ENCODE measurements at places on chromosomes 16 and 17. TPM values are rescaled to one million over a fixed set of nuclear protein-coding genes. Genes with fewer than 3 reads are reported as not detected.

P2RX1 gene
- not detected for total RNA-seq

COL1A1 gene
- total RNA-seq: not detected

KCNJ18 gene
- total RNA-seq: not detected

PRRT2 gene
- 0.11 TPM for total RNA-seq

TP53TG3B gene
- total RNA-seq: not detected

GAST gene
- total RNA-seq: not detected

CAPNS2 gene
- total RNA-seq: not detected

SPIRE2 gene
- total RNA-seq: 13.3 TPM

CLDN6 gene
- total RNA-seq: 7.6 TPM

PIK3R5 gene
- not detected for total RNA-seq

PRR35 gene
- not detected for total RNA-seq

ENPP7 gene
- 2.2 TPM for total RNA-seq

AXIN2 gene
- 58.6 TPM for total RNA-seq

BRICD5 gene
- total RNA-seq: 1.7 TPM

KRT222 gene
- not detected for total RNA-seq

DYNLL2 gene
- total RNA-seq: 29.0 TPM

PTX4 gene
- total RNA-seq: not detected

CDRT4 gene
- 1.9 TPM for total RNA-seq

CCL18 gene
- not detected for total RNA-seq

GCGR gene
- 0.13 TPM for total RNA-seq

CDH16 gene
- 3.2 TPM for total RNA-seq

AGRP gene
- total RNA-seq: not detected

NOTUM gene
- total RNA-seq: 160 TPM

C16orf89 gene
- total RNA-seq: 0.97 TPM

PHAF1 gene
- 48.3 TPM for total RNA-seq

TP53TG3C gene
- total RNA-seq: not detected

KRTAP3-2 gene
- not detected for total RNA-seq

KRT27 gene
- not detected for total RNA-seq

HOXB2 gene
- total RNA-seq: not detected

RUNDC3A gene
- total RNA-seq: not detected

ACSF3 gene
- total RNA-seq: 23.5 TPM

CCL3 gene
- total RNA-seq: not detected

SNAI3 gene
- total RNA-seq: 0.09 TPM

COPZ2 gene
- total RNA-seq: 1.5 TPM

NEUROD2 gene
- total RNA-seq: not detected

KRTAP16-1 gene
- not detected for total RNA-seq

KARS1 gene
- total RNA-seq: 276 TPM

KRTAP17-1 gene
- total RNA-seq: not detected

NTN1 gene
- 0.04 TPM for total RNA-seq

ZSCAN10 gene
- total RNA-seq: not detected

TRPV2 gene
- total RNA-seq: 7.3 TPM

CPD gene
- 72.3 TPM for total RNA-seq

Data from HepG2 (cell line).